Stimulated activated CD4-positive, alpha-beta T cell treated with anti-CD3 and anti-CD28 coated beads, Interleukin-1b, Interleukin-23, amount 100 ng/mL, for 1 hour (primary cell): ENCODE measurements at places on chromosomes 13 and 19.

GRCh38 chr13:64347664-64348063 is 2882.5 kb downstream of the PCDH9 start:
- no peak for DNase-seq

DNA sequence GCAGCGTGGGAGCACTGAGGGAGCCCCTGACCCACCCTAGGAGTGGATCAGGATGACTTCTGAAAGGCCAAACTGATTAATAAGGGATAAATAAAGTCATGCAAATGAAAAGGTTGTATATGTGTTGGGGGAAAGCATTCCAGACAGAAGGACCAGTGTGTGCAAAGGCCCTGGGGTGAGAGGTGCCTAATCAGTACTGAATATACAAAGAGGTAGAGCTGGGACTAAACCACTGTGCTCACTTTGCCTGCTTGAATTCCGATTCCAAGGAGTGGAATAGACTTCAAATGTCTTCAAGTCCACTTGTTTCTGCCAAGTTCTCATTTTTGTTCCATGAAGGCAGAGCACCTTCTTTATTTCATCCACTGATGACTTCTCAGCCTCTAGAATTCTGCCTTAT is 32.6 kb upstream of the ADGRE1 start:
- DNase-seq: no peak

- DNase-seq: no peak
Observed at GRCh38 chr13:94317063-94317491, 162.4 kb downstream of the DCT start.

GRCh38 chr19:15453906-15454860 is 4.4 kb upstream of the WIZ start:
- DNase-seq: no peak

- DNase-seq: no peak
Observed at GRCh38 chr19:57803594-57804325, 11.0 kb downstream of the ZNF552 start.

GRCh38 chr19:55552620-55553019 is 7.3 kb upstream of the SBK3 start:
- DNase-seq: no peak

DNA sequence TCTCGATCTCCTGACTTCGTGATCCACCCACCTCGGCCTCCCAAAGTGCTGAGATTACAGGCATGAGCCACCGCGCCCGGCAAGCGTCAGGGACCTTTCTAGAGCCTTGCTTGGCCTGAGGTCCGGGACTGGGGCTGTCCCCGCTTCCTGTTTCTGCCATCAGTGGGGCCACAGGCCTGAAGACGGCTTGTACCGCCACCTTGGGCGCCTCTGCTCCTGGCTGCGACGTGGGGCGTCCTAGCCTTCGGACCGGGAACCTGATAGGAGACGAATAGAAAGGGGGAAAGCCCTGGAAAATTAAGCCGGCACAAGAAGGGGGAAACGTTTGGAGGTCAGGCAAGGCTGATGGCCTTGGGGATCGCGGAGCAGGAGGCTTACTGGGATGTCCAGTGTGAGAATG is 35.1 kb downstream of the RNF6 start:
- no peak for DNase-seq
